CD4-positive, alpha-beta T cell treated with Interleukin-12 subunit alpha and Interleukin-12 subunit beta, for 1 hour (primary cell): ENCODE measurements at places on chromosomes 7 and 10.

- DNase-seq, result no peak
These were observed 32.2 kb upstream of the AQP1 start for GRCh38 chr7:30879139-30880124.

DNA sequence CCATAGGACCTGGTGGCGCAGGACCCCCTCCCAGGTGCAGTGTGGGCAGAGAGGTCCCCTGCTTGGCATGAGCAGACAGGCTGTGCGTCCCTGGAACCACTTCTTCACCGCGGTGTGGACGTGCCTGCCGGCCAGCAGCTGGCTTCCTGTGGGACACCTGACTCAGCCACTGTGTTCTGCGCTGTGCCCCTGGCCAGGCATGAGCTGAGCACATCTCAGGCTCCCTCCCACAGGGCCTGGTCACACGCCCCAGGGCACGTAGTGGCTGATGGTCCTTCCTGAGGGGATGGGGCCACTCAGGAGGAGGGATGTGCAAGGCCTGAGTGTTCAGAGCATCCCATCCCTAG, 3.5 kb upstream of the DEPP1 start:
- no peak for DNase-seq

DNA sequence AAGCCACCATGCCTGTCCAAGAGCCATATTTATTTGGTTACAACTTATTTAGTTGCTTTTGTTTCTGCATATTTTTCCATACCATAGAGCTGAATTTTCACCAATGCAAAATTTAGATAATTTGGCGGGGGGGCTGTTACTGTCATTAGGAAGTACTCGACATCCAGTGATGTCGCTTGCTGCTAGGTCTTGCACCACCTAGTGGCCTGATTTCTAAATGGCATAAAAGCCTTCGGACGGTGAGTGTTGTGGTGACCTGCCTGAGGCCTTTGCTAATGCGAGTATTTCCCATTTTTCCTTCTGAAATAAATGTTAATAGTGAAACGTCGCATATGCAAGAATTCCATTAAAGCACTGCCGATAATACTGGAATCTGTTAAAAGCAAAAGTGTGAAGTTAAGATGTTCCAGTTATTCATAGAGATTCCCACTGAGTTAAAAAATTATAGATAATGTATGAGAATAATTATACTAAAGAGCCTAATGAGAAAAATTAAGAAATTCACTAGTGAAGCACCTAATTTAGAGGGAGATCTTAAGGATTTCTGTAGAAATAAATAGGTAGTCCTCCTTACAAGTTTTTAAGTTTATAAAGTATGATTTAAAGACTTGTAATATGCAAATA, 86.1 kb upstream of the DNAJB6 start:
- peak; percentile 67 for DNase-seq

- no peak for DNase-seq
These were observed 31.6 kb upstream of the SUN1 start for GRCh38 chr7:800692-801091.

DNA sequence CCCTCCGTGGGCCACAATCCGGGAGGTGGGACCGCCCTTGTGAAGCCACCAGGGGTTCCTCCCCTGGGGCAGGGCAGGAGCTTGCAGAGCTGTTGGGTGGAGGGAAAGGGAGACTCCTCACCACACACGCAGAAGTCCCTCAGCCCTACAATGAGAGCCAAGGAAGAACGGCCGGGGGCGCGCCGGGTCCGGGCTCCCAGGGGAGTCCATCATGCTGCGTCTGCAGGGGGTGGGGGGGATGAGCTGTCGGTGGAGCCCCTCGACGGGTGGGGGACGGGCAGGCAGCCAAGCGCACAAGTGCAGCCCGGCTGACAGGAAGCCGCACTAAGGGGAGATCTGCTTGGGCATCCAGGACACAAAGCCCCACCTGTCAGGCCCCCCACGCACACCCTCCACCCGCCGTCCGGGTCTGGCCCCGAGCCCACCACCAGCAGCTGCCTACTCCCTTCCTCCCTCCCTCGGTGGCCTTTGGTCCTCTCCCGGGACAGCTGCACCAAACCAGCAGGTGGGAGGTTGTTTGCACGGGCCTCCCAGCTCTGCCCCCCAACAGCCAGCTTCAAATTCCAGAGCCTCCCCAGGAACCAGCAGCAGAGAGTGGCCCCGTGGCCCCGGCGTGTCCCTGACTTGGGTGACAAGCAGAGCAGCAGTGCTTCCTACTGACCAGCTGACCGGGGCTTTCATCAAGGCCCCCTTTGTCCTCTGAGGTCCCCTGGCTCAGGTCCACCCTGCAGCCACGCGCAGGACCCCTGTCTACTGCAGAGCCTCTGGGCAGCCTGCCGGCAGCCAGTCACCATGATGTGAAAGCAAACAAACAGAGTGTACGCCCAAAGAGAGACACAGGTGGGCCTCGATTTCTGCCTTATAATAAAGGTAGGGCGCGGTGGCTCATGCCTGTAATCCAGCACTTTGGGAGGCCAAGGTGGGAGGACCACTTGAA, 50.3 kb downstream of the HIP1 start:
- no peak for DNase-seq

DNA sequence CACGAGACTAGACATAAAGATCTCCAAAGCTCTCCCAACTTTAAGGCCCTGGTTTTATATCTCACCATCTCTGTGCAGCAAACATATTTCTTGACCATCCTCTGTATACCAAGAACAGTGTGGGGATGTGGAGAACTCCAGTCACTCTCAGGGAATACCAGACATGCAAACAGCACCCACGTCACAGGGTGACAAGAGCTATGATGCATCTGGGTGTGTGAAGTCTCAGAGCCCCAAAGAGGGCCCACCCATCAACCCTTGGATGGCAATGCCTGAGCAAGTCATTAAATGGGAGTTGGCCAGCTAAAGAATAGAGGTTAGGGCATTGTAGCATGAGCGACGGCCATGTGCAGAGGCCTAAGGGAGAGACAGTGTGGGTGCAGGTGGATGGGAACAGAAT, 373.5 kb upstream of the BMPER start:
- no peak for DNase-seq

DNA sequence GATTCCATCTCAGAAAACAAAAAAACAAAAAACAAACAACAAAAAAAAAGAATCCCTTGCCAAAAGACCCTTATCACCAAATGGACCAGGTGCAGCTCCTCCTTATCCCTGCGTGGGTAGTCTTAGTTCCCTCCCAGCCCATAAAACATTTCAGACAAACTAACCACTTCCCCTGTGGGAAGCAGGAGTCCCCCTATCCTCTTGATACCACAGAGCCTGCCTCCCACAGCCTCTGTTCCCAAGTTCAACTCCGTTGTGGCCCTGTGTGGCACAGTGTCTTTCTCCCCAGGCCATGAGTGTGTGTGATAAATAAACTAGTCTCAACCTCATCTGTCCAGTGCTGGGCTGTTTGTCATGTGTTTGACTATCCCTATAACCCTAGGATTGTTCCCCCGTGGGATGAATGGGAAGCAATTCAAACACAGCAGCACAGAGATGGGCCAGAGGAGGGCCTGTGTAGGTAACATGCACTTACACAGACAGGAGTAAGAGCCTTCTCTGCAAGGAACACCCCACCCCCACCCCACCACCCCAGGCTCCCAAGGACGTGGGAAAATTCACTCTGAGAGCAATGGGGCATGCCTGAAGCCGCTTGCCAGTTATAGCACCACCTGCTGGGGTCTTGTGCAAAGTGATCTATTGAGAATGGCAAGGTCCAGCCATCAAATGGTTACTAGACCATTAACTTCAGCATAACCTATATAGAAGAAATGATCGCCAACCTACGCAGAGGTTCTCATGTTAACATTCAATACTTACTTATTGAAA, 147.1 kb upstream of the GHITM start:
- peak; percentile 6 for DNase-seq

DNA sequence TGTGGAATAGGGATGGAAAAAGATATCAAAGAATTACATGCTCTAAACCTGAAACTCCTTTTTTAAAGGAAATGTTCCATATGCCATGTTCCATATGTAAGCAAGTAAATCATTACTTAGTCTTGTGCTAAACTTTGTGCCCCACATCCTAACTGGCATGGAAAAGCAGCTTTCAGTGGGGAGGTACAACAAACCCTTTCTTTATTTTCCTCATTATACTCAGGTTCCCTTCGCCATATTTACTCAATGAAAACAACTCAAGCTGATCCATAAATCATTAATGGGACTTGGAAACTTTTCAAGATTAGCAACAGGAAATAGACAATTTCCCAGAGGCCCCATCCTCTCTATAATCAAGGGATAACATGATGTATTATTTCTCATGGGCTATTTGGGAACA, 56.0 kb downstream of the GSAP start:
- DNase-seq, result no peak

- no peak for DNase-seq
These were observed 54.7 kb upstream of the CHST3 start for GRCh38 chr10:71909399-71910083.

GRCh38 chr7:116591202-116592040, 66.6 kb downstream of the CAV1 start:
- peak; percentile 13 for DNase-seq

GRCh38 chr10:76428551-76429367, 997.3 kb downstream of the LRMDA start:
- DNase-seq, result no peak

DNA sequence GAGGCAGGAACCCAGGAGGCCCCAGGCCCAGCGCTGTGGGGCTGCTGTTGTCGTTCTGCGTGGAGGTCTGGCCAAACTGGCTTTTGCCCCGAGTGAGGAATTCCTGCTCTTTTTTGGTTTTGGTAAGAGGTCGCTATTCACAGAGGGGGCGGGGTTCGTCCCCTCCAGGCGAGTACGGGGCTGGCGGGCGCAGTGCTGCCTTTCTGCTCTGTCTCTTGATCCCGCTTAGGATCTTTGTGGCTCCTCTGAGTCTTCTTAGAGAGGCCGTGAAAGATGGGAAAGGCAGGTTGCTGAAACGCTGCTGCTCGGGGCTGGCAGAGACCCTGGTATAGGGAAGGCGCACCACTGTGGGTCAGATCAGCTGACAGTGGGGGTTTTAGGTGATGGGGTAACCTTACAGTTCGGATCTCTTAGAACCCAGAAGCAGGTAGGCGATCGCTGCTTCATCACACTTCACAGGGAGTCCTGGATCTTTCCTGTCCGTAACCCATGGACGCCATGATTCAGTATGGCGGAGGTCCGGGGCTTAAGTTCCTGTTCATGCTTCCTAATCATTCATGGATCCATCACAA, 136.7 kb downstream of the KIF20B start:
- DNase-seq, result peak; percentile 1

GRCh38 chr7:122339145-122339904, 34.8 kb upstream of the FEZF1 start:
- DNase-seq, result no peak

- DNase-seq, result no peak
These were observed 1.2 kb downstream of the ZNF33B start for GRCh38 chr10:42637142-42637541.

- DNase-seq, result no peak
These were observed 21.5 kb downstream of the POLL start for GRCh38 chr10:101566333-101567164.

- DNase-seq, result no peak
These were observed 42.8 kb downstream of the ARHGAP21 start for GRCh38 chr10:24680647-24681524.

DNA sequence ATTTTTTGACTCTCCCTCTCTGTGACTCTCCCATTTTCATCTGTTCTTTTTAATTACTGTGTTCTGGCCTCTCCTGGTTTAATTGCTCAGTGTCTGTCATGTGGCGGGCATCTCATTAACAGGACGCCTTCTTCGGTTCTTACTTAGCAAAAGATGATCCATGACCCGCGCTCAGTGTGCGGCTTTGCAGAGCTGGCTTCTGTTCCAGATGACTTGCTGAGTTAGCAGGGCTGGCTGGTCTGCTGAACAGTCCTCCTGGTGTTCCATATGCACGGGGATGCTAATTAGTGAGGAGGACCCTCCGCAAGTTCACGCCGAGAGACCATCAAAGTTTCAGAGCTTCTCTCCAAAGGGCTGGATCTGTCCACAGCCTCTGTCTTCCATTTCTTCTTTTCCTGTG, 258.6 kb upstream of the MKI67 start:
- no peak for DNase-seq

GRCh38 chr7:122068999-122069398, 75.0 kb downstream of the AASS start:
- DNase-seq, result no peak

- DNase-seq, result no peak
These were observed 13.9 kb downstream of the FIGNL1 start for GRCh38 chr7:50436133-50436806.

- no peak for DNase-seq
These were observed 2.8 kb downstream of the BORCS7 start for GRCh38 chr10:102856758-102857424.

- peak; percentile 28 for DNase-seq
These were observed 31.2 kb downstream of the SMNDC1 start for GRCh38 chr10:110273474-110273873.

DNA sequence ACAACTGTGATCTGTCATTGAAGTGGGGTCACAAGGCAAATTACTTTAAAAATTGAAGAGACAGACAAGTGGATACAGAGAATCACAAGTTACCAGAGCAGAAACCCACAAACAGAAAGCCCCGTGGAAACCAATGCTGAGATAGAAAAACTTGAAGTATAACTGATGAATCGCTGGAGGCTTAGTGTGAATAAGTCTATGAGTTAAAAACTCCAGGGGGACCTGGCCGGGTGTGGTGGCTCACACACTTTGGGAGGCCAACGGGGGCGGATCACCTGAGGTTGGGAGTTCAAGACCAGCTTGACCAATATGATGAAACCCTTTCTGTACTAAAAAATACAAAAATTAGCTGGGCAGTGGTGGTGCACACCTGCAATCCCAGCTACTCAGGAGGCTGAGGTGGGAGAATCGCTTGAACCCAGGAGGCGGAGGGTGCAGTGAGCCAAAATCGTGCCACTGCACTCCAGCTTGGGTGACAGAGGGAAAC, 69.7 kb upstream of the ZNRF2 start:
- no peak for DNase-seq

DNA sequence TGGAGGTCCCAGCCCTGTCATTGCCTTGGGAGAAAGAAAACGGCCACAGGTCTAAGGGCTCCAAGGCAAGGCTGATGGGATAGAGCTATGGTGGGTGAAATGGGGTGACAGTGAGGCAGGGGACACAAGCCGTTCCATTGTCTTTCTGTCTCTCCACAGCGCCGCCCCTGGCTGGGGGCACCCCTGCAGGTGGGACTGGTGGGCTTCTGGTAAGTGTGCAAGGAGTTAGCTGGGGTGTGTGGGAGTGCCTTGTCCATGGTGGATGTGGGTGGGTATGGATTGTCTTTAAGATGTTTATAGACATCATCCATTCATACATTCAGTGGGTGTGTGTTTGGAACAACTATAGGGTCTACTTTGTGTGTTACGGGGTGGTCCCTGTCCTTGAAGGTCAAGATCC, 7.5 kb downstream of the SFXN3 start:
- DNase-seq, result no peak

- DNase-seq, result no peak
These were observed 35.4 kb downstream of the CTTNBP2 start for GRCh38 chr7:117837841-117838240.

- peak; percentile 80 for DNase-seq
These were observed 38.8 kb downstream of the PSAP start for GRCh38 chr10:71812016-71812912.

GRCh38 chr7:125878988-125879387, 949.4 kb upstream of the POT1 start:
- no peak for DNase-seq

DNA sequence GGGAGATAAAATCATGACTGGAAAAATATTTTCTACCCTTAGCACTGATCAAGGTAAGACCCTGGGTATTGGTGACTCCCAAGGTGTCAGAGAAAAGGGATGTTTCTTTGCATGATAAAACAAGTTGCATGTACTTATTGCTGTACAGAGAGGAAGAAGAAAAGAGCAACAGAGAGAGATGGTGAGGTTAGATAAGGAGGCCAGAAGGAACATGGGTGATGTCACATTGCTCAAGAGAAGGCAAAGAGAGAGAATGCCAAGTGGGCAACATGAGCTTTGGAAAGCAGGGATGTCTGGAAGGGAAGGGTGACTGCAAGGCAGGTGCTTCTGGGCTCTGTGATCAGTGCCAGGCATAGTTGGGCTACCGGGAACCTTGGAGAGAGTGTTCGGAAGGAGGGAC, 65.1 kb upstream of the ADARB2 start:
- no peak for DNase-seq
